Right lobe of liver (tissue), 6 donors: ENCODE measurements at places on chromosomes 5 and 9. TPM values are rescaled to one million over a fixed set of nuclear protein-coding genes. Genes with fewer than 3 reads are reported as not detected.

DNA sequence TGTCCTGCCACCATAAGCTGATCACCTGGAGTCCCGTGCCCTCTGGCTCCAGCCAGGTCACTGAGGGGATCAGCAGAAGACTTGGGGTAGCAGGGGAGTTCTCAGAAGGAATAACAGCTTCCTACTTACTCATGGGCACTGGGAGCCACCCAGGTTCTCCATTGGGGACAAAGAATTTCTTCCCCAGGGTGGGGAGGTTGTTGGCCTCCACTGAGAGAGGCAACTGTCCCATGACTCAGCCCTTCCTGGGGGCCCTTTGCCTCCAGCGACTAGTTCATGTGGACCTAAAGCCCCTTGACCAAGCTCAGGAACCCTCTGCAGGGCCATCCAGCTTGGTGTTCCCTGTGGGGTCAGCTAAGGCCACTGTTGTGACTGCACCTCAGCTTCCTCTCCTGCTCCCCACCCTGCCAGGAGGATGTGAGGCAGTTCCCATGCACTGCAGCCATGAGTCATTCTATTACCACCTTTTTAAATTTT is 175.0 kb downstream of the AUH start:
- no peaks in the 10 kb centered on the region for H3K4me1 ChIP-seq
- H3K27ac ChIP-seq: no peak overlapping the region
- DNase-seq: no peak
- H3K27me3 ChIP-seq: no peaks in the 10 kb centered on the region
- H3K4me3 ChIP-seq: no peak overlapping the region
- H3K36me3 ChIP-seq: no peaks in the 10 kb centered on the region

GRCh38 chr5:142134331-142135010 is 25.9 kb downstream of the NDFIP1 start:
- no peak for DNase-seq
- no peak overlapping the region for H3K27ac ChIP-seq
- H3K4me1 ChIP-seq: peaks cover 2% of the 10 kb centered on the region
- no peaks in the 10 kb centered on the region for H3K36me3 ChIP-seq

- no peaks in the 10 kb centered on the region for H3K4me1 ChIP-seq
- H3K4me3 ChIP-seq: no peak overlapping the region
- no peaks in the 10 kb centered on the region for H3K27me3 ChIP-seq
- no peak for DNase-seq
Measured at GRCh38 chr9:137236936-137237421, 4.1 kb upstream of the TUBB4B start.

Gene ZFP37
- total RNA-seq: 0.37 TPM

Gene CDC14B
- total RNA-seq: 13.7 TPM

DNA sequence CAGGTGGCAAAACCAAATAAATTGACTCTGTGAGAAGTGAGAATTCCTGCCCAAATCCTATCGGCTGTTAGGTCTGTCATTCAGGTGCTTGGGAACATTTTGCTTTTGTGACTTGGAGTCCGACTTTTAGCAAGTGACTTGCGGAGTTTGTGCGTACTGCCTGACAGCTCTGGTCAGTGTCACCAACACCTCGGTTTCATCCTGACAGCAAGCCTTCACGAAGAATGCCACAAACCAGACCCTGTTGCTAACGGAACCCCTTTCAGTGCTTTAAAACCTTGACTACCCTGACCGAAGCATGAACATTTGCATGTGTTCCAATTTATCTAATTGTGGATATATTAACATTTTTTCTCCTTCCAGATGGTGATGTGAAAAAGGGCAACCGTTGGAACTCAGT is 26.5 kb downstream of the LIX1 start:
- DNase-seq: no peak
- H3K27me3 ChIP-seq: no peaks in the 10 kb centered on the region
- no peak overlapping the region for H3K27ac ChIP-seq
- H3K36me3 ChIP-seq: no peaks in the 10 kb centered on the region
- no peak overlapping the region for H3K4me3 ChIP-seq

Gene RNF208
- 4.6 TPM for total RNA-seq

Gene LTC4S
- not detected for total RNA-seq
